Activated CD8-positive, alpha-beta memory T cell treated with anti-CD3 and anti-CD28 coated beads, Interleukin-2, amount 10 ng/mL, durations not matched to agents 7 days and 5 days (primary cell): ENCODE measurements at places on chromosomes 12 and 14. TPM values are rescaled to one million over a fixed set of nuclear protein-coding genes. Genes with fewer than 3 reads are reported as not detected.

PTPRQ gene
- not detected for total RNA-seq

LRTM2 gene
- total RNA-seq, result not detected

NTS gene
- total RNA-seq, result not detected

SLC39A9 gene
- total RNA-seq, result 50.5 TPM

- no peaks in the 10 kb centered on the region for H3K27me3 ChIP-seq
- H3K4me1 ChIP-seq, result no peaks in the 10 kb centered on the region
- H3K4me3 ChIP-seq, result no peak overlapping the region
- no peak overlapping the region for H3K27ac ChIP-seq
- DNase-seq, result no peak
- H3K36me3 ChIP-seq, result no peaks in the 10 kb centered on the region
Observed at GRCh38 chr14:30078811-30079402, 151.3 kb upstream of the PRKD1 start.

GRCh38 chr14:34340025-34340625, 121.9 kb downstream of the SPTSSA start:
- H3K27ac ChIP-seq, result no peak overlapping the region
- peaks cover 1% of the 10 kb centered on the region for H3K4me1 ChIP-seq
- no peak overlapping the region for H3K4me3 ChIP-seq
- no peaks in the 10 kb centered on the region for H3K36me3 ChIP-seq

DNA sequence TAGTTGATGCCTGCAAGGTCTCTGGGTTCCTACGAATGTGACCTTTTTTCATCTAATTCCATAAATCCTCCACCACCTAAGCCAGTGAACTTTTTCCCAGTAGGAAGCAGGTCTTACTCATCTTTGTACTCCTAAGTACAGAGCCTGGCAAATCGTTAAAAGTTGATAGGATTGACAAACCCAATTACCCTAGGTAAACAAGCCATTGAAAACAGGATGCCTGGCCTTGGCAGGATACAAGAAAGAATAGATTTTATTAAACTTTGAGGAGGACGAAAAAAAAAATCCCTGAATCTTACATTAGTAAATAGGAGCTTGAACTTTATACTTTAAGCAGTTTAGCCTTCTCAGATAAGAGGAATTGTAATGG, 5.6 kb downstream of the TBPL2 start:
- peaks cover 20% of the 10 kb centered on the region for H3K4me1 ChIP-seq
- H3K36me3 ChIP-seq, result no peaks in the 10 kb centered on the region
- no peak overlapping the region for H3K27ac ChIP-seq
- peaks cover 2% of the 10 kb centered on the region for H3K27me3 ChIP-seq
- H3K4me3 ChIP-seq, result no peak overlapping the region

GRCh38 chr12:26712892-26713291, 120.1 kb downstream of the ITPR2 start:
- no peak overlapping the region for H3K4me3 ChIP-seq
- no peak for DNase-seq
- H3K36me3 ChIP-seq, result peaks cover 13% of the 10 kb centered on the region

DNA sequence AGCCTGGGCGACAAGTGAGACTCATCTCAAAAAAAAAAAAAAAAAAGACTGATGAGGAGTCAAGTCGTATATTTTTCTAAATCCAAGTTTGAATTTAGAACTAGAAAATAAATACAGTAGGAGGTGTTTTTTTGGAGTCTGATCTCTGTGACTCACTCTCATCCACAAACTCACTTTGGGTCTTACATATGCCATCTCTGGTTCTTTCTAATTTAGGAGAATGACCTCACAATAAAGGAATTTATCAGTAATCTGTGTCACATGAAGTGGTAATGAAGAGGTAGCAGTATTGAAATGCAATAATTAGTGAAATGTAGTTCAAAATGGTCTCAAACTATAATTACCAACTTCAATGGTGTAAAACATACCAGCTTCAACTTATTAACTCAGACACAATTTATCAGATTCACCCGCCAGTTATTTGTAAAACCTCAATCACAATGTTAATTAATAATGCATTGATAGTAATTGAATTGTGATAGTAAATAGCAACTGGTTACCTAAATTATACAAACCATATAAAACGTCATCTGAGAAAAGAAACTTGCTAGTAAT, 4.4 kb upstream of the CFL2 start:
- peaks cover 17% of the 10 kb centered on the region for H3K27me3 ChIP-seq

DNA sequence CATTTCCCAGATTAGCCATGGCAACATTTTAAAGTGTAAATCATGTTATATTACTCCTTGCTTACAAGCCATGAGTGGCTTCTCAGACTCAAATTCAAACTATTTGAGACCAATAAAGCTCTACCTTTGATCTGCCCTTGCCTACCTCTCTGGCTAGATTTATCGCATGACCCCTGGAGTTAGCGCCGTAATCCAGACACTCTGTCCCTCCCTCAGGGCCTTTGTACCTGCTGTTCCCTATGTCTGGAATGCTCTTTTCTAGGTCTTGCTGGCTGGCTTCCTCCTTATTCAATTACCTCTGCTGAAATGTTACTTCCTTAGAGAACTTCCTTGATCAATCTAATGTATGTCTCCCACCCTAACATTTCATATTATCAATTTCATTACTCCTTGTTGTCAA, 16.3 kb downstream of the SIX4 start:
- H3K27ac ChIP-seq, result no peak overlapping the region
- H3K36me3 ChIP-seq, result no peaks in the 10 kb centered on the region
- H3K4me3 ChIP-seq, result no peak overlapping the region
- no peak for DNase-seq
- H3K4me1 ChIP-seq, result no peaks in the 10 kb centered on the region

DNA sequence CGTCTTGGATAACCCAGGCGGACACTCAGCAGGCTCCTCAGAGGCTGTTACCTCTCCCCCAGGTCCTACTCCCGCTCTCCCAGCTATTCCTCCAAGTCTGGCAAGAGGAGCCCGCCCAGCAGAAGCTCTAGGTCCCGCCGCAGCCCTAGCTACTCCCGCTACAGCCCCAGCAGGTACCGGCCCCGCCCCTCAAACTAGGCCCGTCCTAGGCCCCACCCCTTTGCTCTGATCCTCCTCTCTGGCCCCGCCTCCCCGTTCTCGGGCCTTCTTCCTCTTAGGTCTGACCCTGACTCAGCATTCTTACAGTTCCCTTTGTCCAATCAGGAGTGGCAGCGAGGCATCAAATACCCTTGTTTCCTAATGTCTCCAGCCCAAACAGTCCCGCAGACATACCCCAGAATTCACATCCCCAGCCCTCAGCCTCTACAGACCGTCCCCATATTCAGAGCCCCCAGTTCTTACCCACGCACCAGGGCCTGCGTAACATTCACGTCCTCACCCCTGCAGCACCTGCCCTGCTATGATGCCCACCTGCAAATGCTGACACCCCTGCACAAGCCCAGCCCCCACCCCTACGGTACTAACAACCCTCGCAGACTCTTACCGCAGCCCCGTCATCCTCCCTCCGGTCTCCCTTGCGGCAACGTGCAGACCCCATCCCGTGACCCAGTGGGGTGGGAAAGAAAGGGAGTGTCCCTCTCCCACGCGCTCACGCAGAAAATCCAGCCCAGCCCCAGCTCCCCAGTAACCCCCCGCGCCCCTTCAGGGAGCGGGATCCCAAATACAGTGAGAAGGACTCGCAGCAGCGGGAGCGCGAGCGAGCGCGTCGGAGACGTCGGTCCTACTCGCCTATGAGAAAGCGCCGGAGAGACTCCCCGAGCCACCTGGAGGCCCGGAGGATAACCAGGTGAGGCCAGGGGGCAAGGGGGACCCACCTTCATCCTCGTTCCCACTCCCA, 25.0 kb upstream of the HSPB8 start:
- DNase-seq, result no peak
- peaks cover 3% of the 10 kb centered on the region for H3K27me3 ChIP-seq
- H3K4me3 ChIP-seq, result no peak overlapping the region
- no peaks in the 10 kb centered on the region for H3K4me1 ChIP-seq
- H3K36me3 ChIP-seq, result no peaks in the 10 kb centered on the region

- H3K27ac ChIP-seq, result no peak overlapping the region
- H3K4me3 ChIP-seq, result no peak overlapping the region
- no peaks in the 10 kb centered on the region for H3K36me3 ChIP-seq
- no peak for DNase-seq
- H3K4me1 ChIP-seq, result no peaks in the 10 kb centered on the region
Observed at GRCh38 chr12:124094188-124094587, 121.2 kb downstream of the ZNF664 start.

DNA sequence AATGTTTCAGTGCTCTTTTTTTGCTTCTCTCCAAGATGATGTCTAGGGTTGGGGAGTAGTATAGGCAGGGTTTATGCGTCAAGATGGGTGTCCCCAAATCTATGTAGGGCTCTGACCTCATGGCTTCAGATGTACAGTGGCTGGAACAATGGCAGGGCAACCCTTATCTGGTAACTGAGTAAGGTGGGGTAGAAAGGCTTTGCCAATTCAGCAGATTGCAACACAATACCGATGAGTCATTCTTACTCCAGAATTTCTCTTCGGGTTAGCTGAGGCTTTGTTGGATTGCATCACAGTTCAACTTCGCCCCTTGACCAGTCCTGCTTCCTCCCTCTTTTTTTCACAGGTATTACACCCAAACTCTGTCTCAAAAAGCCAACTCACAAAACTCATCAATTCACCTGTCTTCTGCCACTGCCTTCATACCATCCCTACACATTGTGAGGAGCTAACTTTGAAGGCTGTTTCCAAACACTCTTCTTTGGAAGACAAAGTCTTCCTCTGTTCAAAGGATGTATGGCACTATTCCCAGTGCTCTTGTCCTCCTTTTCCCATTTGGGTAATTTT, 190.2 kb upstream of the CNOT2 start:
- H3K4me3 ChIP-seq, result no peak overlapping the region
- no peak overlapping the region for H3K27ac ChIP-seq
- H3K36me3 ChIP-seq, result peaks cover 4% of the 10 kb centered on the region
- peaks cover 20% of the 10 kb centered on the region for H3K27me3 ChIP-seq
- peaks cover 24% of the 10 kb centered on the region for H3K4me1 ChIP-seq

- no peak for DNase-seq
- H3K36me3 ChIP-seq, result no peaks in the 10 kb centered on the region
- H3K4me3 ChIP-seq, result no peak overlapping the region
- no peak overlapping the region for H3K27ac ChIP-seq
- H3K4me1 ChIP-seq, result peaks cover 6% of the 10 kb centered on the region
Observed at GRCh38 chr14:102573591-102574046, 18.8 kb upstream of the RCOR1 start.

- no peak for DNase-seq
- no peaks in the 10 kb centered on the region for H3K36me3 ChIP-seq
- no peaks in the 10 kb centered on the region for H3K27me3 ChIP-seq
- H3K4me3 ChIP-seq, result no peak overlapping the region
Observed at GRCh38 chr12:115044073-115044472, 360.1 kb upstream of the TBX3 start.

- no peak overlapping the region for H3K4me3 ChIP-seq
- no peak for DNase-seq
- H3K4me1 ChIP-seq, result peaks cover 10% of the 10 kb centered on the region
- no peak overlapping the region for H3K27ac ChIP-seq
Observed at GRCh38 chr14:52446355-52446754, 106.0 kb downstream of the TXNDC16 start.

- peaks cover 2% of the 10 kb centered on the region for H3K27me3 ChIP-seq
- no peak overlapping the region for H3K4me3 ChIP-seq
- no peak for DNase-seq
- no peaks in the 10 kb centered on the region for H3K4me1 ChIP-seq
Observed at GRCh38 chr12:54917001-54917488, 62.7 kb downstream of the MUCL1 start.

DNA sequence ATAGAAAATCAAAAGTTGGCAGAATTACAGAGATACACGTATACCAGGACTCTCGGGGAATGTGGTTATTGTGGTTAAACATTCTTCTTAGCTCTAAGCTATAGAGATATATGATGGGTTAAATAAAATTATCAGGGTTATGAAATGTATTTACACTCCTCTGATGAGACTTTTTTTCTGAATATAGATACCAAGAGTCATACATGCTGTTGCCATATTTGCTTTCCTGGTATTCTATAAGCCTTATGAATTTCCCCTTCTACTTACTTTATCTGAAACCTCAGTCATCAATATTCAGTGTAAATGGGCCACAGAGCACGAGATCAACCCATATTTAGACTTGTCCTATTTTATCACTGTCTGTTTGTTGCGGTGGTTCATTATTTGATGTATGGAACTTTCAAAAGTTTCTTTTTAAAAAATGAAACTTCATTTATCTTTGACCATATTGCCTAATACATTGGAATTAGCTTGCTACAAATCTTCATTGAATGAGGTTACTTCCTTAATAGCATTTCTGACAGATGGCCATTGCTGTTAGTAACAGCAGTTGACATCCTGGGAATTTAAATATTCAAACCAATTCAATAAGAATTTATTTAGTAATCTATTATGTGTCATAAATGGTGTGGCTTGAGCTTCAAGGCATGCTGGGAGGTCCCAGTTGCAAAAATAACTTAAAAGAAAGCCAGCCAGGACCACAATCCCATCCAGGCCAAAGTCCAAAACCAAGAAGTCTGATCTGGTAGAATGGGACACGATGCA, 393.5 kb downstream of the PCNX1 start:
- H3K27me3 ChIP-seq, result no peaks in the 10 kb centered on the region
- no peak for DNase-seq
- H3K36me3 ChIP-seq, result peaks cover 13% of the 10 kb centered on the region
- no peak overlapping the region for H3K4me3 ChIP-seq

DNA sequence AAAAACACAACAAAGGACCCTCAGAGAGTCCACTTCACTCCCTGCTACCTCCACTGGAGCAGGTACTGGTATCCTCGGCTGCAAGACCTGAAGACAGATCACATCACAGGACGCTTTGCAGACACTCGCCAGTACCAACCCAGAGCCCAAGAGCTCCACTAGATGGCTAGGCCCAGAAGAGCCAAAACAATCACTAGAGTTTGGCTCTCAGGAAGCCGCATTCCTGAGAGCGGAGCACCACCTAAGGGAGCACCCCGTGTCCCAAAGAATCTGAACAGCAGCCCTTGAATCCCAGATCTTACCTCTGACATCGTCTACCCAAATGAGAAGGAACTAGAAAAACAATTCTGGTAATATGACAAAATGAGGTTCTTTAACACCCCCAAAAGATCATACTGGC, 399.8 kb downstream of the RAD51B start:
- peaks cover 3% of the 10 kb centered on the region for H3K4me1 ChIP-seq
- no peak overlapping the region for H3K4me3 ChIP-seq
- H3K27ac ChIP-seq, result no peak overlapping the region
- DNase-seq, result no peak
